ENCODE measurements at places on chromosomes 6 and 20. TPM values are rescaled to one million over a fixed set of nuclear protein-coding genes. Genes with fewer than 3 reads are reported as not detected.

GSTA3 gene
- not detected for total RNA-seq

MUC21 gene
- 0.11 TPM for total RNA-seq

PDE7B gene
- total RNA-seq, result 15.7 TPM

CRISP3 gene
- total RNA-seq, result 0.22 TPM

LY6G6D gene
- not detected for total RNA-seq

CTAGE9 gene
- total RNA-seq, result not detected

SDC4 gene
- total RNA-seq, result 42.4 TPM

EDN3 gene
- 45.3 TPM for total RNA-seq

ZCCHC3 gene
- 34.5 TPM for total RNA-seq

MICB gene
- 2.8 TPM for total RNA-seq

MMUT gene
- total RNA-seq, result 32.5 TPM

CDSN gene
- not detected for total RNA-seq

HLA-DRB5 gene
- total RNA-seq, result not detected

PHACTR2 gene
- 92.0 TPM for total RNA-seq

EPB41L1 gene
- total RNA-seq, result 105 TPM

PTCRA gene
- not detected for total RNA-seq

RNF182 gene
- total RNA-seq, result 18.4 TPM

PKIB gene
- 19.4 TPM for total RNA-seq

SALL4 gene
- 1.8 TPM for total RNA-seq

Measured in camera-type eye (tissue), 1 donor.